NT2/D1 (cell line): ENCODE measurements at places on chromosomes 12 and 14.

DNA sequence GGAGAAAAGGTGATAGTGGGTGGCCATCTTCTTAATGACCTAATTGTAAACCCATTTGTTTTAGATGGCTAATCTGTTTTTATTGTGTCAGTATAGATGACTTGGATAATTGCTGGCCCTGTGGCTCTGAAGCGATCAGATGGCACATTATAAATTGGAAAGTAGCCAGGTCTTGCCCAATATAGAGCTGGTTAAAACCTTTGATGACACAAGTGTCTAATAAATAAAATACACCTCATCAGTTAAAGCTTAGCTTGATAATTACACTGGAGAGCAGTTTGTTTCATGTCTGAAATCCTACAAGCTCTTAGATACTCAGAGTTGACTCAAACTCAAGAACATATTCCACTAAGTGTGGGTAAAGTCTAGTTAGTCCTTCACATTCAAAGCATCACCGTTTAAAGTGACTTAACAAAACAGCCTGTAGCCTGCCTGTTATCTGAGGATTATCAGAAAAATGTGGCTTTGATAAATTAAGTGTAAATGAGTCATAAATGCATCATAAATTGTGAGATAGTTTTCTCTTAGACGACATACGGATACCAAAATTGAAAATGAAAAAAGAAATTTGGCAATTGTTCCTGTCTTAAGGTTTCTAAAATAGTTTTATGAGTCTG lies 280.9 kb downstream of the LRIG3 start:
- no peak for DNase-seq

DNA sequence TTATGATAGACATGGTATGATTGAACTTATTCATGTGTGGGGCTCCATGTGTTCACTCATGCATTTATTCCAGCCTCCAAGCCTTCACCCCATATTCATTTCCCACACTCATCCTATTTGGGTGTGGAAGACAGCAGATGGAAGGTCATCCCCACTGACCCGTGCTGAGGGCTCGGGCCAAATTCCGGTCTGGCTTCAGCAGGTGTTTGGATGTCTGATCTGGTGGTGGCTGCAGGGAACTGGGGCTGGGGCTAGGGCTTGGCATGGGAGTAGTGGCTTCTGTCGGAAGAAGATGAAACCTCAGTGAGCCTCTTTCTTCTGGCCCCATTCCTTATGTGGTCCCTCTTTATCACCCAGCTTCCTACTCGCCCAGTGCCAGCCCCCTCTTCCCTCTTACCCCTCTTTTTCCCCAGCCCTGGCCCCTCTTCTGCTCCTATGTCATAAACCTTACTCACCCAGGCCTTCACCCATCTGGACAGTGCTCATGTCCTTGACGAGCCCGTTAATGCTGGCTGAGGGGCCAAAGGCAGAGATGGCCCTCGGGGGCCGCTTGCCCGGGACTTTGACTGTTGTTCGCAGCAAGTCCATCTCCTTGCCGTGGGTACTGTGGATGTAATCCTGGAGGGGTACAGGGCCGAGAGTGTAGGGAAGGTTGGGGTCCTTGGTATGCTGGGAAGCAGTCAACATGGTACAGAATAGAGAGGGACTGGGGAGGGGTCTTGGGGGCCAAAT lies 8.0 kb downstream of the AGAP2 start:
- no peak for DNase-seq

DNA sequence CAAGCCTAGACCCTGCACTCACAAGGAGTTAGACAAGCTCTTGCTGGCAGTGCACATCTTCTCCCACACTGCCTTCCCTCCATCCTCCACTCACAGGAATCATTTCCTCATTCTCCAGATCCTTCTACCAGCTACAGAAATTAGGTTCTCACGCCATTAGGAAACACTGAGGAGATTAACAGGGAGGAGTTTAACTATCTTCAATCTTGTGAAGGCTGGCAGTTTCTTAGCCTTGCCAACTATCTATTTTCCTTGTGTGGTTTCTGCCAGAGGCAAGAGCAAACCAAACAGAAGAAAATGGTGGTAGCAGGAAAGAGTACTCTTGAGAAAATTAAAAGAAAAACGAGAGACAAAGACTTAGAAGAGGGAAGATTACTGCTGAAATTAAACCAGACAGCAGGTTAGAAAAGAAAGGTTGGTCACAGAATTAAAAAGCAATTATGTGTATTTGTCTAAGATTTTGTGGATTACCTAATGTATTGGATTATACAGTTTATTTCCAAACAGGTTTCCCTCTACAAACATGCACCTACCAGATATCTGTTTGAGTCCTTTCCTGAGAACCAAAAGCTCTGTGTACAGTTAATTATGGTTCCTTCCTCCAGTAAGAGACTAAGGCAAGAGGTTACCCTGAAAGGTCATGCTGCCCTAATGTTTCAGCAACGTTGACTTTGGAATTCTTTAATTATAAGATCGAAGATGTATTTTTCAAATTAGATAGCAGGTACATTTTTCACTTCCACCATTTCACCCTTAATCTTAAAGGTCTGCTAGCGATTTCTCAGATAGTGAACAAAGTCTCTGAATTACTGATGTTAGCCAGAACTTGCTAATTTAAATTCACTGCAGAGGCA lies 5.0 kb downstream of the RERG start:
- DNase-seq, result no peak

DNA sequence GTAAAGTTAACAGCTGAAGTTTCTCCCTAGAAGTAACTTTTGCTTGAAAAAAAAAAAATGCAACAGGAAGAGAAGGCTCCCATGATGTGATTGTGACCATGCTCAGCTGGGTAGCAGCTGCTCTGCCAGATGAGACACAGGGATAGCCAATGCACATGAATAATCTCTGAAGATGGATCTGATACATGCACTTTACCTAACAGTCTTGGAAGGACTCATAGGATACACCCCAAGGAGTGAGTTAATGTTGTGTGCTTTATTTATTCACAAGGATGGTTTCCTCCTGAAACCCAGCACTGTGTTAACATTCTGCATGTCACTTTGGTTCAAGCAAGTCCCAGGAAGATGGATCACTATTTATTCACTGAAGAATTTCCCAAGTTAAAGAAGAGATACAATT lies 46.5 kb downstream of the NDUFA12 start:
- DNase-seq, result no peak

DNA sequence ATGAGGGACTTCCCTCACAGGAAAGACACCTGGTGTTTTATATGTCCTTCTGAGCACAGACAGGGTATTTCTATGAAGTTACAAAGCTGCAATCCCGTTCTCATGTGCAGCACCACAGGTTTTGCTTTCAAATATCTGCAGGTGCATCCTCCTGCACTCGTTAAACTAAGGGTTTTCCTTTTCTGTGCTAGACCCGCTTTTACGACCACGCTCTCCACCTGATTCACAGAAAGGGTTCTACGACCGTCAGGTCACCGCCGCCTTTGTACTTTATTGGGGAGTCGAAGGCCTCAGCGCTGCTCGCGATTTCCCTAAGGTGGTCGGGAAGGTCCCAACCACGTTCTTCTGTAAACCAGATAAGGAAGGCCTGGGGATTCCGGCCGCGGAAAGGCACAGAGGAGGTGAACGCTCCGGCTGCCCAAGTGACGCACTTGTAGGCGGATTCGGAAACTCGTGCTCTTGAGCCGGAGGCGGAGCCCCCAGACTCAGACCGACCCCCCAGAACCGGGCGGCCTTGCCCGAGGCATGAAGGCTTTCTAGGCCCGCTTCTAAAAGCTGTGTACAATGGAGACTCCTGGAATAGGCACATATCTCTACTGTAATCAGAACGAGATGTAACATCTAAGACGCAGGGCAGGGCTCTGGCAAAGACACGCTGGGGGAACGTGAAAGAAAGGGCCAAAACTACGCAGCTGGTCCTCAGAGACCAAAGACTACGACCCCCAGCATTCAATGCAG lies 995 bp upstream of the HSP90B1 start:
- DNase-seq, result peak; percentile 81

- DNase-seq, result no peak
Observed at GRCh38 chr12:41476499-41477439, 288.6 kb downstream of the PDZRN4 start.

DNA sequence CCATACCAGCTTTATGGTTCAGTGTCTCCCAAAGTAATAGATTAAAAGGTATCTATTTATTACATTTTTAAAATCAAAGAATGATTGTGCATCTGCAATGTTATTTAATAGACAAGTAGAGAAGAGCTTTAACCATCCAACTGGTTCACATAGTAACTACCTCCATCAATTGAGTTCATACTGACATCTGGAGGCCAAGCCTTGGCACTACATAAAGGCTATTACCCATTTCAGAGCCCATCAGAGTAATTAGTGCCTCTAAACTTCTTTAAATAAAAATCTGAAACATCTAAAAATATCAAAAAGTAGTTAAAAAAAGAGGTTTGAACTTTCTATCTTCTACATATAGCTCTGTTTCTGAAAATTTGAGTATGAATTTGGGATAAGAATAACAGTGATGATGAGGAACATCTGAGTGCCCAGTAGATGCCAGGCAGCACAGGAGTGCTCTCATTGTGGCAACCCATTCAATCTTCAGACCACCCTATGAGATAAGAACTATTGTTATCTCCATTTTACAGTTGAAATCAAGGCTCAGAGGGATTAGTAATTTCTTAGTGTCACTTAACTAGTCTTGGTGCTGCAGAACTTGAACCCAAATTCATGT lies 132.9 kb upstream of the DAAM1 start:
- DNase-seq, result peak; percentile 11

GRCh38 chr12:102702447-102703114 lies 214.5 kb downstream of the PAH start:
- DNase-seq, result peak; percentile 58

- no peak for DNase-seq
Observed at GRCh38 chr12:46373301-46374296, 1.0 kb upstream of the SLC38A2 start.

GRCh38 chr12:122523280-122523679 lies 3.5 kb downstream of the RSRC2 start:
- no peak for DNase-seq

GRCh38 chr14:104770851-104771272 lies 17.9 kb downstream of the SIVA1 start:
- DNase-seq, result no peak

DNA sequence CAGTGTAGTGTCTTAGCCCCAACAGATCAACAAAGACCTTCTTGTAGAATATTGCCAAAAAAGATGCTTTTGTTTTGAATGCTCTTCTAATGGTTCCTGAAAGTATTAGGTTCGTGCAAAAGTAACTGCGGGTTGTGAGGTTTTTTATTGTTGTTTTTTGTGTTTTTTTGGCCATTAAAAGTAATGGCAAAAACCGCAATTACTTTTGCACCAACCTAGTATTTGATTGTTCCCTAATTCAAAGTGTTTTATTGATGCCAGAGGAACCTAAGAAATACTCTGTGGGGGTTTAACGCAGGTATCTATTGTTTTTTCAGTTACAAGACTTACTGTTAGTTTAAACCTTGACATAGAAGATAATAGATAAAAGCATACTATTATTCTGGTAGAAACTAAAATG lies 150.8 kb upstream of the DAAM1 start:
- no peak for DNase-seq

DNA sequence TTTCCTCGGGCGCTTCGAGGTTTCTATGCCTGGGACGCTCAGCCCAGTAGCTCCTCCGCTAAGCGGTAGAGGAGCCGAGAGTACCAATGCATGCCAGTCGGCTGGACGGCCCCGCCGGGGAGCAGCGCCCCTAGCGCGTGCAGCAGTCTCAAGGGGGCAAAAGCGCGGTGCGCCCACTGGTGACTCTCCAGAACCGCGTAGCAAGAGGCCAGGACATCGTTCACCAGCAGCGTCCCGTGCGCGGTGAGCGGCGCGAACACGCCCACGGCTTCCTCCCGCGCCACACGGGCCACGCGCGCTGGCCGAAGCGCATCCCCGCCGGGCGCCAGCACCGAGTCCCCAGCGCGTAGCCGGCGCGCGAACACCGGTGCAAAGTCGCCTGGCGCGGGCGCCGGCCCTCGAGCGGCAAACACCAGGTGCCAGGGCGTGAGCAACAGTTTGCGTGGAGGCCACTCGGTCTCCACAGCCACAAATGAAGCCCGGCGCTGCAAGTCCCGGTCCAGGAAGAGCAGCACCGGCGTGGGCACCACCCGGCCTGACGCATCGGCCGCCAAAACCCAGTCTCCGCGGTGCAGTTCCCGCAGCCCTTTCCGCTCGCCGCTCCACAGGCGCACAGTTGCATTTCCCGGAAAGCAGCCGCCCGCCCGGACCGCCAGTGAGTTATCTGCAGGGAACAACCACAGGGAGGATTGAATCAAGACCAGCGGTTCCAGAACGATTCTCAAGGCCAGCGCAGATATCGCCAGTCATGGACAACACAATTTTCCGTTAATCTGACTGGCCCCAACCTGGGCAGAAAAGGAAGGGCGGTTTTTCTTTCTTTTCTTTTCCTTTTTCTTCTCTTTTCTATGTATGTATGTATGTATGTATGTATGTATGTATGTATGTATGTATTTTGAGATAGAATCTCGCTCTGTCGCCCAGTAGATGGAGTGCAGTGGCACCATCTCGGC lies 4.5 kb downstream of the DHH start:
- DNase-seq, result no peak

- DNase-seq, result no peak
Observed at GRCh38 chr12:28750946-28751685, 398.0 kb upstream of the FAR2 start.

DNA sequence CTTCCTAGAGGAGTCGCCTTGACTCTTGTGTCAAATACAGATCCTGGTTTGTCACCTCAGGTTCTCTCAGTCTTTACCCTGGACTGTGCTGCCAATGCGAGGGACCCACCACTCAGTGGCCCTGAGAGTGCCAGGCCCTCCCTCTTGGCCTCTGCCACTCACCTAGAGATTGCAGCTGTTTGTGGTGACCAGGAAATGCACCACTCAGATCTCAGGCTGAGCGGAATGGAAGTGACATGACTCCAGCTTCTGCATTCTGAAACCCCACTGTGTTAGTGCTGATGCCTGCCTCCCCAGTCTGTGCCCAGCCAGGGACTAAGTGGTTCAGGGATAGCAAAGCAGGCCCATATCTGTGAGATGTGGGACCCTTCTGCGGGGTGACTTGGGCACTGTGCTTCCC lies 27.8 kb upstream of the NEDD1 start:
- no peak for DNase-seq

- DNase-seq, result no peak
Observed at GRCh38 chr12:6189028-6189427, 11.2 kb upstream of the CD9 start.

GRCh38 chr12:214003-214741 lies at the start of gene SLC6A12:
SLC6A12 (minus strand) TSS chr12:214157; CDS start chr12:209986, 4,171 bp downstream.
- DNase-seq, result peak; percentile 42

- DNase-seq, result no peak
Observed at GRCh38 chr12:124229520-124229919, 65.4 kb upstream of the RFLNA start.

- no peak for DNase-seq
Observed at GRCh38 chr12:103827911-103828391, 13.1 kb downstream of the NT5DC3 start.
